Activated naive CD8-positive, alpha-beta T cell treated with anti-CD3 and anti-CD28 coated beads, Interleukin-2, amount 10 ng/mL, durations not matched to agents 7 days and 5 days (primary cell): ENCODE measurements at places on chromosomes 1 and 21. TPM values are rescaled to one million over a fixed set of nuclear protein-coding genes. Genes with fewer than 3 reads are reported as not detected.

Gene ADORA1
- not detected for total RNA-seq

Gene IGSF21
- total RNA-seq: not detected

Gene NTNG1
- total RNA-seq: 0.30 TPM

Gene PCSK9
- total RNA-seq: not detected
